NCI-H146 (cell line): ENCODE measurements at places on chromosomes 16 and 17.

- no peak for DNase-seq
Measured at GRCh38 chr17:34711646-34712045, 132.3 kb downstream of the TMEM132E start.

DNA sequence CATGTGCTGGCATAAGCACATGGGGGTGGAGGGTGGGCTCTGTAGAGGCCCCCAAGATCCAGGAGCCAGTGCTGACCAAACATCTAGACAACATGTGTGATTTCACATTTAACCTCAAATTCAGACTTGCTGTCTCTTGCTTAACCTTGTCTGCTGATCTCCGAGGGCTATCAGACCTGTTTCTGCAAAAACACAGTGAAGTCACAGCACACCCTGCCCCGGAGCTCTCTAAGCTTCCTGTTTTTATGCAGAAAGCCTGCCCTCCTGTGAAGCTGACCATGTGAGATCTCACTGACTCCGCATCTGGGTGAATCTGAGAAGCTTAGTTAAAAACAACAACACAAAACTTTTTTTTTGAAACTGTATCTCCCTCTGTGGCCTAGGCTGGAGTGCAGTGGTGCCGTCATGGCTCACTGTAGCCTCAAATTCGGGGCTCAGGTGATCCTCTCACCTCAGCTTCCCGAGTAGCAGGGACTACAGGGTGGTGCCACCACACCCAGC is 6.6 kb upstream of the DPEP2 start:
- DNase-seq = no peak

DNA sequence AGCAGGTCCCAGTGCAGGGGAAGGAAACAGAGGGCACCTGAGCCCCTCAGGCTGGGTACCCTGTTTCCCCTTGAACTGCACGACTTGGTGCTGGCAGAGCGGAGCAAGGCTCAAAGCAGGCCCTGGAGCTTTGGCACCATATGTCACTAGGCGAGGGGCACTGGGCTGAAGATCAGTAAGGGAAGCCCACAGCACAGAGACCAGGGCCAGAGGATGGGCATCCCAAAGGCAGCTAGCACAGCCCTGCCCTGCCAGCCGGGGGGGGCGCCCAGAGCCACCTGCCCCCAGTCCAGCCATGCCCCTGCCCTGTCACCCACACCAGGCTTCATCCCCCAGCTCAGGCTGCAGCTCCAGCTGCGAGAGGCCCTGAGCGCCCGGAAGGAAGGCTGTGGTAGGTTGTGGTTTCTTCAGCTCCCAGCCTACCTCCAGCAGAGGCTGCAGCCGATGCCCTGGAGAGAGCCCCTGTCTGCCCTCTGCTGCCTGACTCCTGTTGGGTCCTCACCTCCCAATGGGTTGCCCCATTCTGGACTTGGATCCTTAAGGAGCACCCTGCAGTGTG is 10.9 kb downstream of the NHERF1 start:
- no peak for DNase-seq

GRCh38 chr17:37673386-37673785 is 30.1 kb upstream of the DDX52 start:
- no peak for DNase-seq

DNA sequence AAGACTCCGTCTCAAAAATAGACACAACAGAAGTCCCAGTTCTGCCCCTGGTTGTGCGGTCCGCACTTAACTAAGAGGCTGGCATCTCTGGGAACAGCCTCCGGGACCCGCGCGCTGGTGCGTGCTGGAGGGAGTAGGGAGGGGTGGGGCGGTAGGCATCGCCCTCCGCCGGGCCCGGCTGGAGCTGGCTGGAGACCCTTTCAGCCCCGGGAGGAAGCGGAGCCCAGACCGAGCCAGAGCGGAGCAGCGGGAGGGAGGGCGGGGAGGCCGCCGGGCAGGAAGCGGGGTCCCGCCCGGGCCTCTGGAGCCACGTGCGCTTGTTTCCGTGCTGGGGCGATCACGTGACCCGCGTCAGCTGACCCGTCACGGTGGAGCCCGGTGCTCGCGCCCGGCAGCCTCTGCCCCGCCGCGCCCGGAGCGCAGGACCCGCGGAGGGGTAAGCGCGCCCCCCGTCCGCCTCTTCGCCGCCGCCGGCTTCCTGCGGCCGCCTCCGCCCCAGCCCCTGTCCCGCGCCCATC is at the start of gene WDR81:
WDR81 (plus strand) TSS at position 354 of the 518 bp plus-strand sequence. CDS start 256 bp downstream, outside the sequence.
- peak; percentile 82 for DNase-seq

DNA sequence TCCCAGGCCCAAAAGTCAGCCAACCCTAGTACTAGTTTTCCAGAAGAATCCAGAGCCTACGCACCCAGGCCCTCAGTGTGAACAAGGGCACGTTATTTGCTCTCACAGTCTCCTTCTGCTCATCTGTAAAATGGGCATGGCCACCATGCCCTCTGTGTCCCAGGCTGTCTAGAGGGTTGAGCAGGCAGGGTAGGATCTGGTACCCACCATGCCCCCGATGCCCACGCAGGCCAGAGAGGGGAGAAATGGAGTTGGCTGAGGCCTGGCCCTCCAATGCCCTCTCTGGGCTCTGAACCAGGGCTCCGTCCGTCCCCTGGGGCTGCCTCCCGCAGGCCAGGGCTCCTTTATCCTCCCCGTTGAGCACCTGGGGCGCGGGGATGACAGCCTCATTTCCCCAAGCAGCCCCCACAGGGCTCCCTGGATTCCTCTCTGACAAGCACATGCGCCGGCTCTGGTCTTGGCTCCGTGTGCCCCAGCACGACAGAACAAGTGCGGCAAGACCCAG is 9.1 kb upstream of the BAHCC1 start:
- no peak for DNase-seq
